Cortex of kidney (tissue), 1 donor: ENCODE measurements at places on chromosomes 1 and 21.

DNA sequence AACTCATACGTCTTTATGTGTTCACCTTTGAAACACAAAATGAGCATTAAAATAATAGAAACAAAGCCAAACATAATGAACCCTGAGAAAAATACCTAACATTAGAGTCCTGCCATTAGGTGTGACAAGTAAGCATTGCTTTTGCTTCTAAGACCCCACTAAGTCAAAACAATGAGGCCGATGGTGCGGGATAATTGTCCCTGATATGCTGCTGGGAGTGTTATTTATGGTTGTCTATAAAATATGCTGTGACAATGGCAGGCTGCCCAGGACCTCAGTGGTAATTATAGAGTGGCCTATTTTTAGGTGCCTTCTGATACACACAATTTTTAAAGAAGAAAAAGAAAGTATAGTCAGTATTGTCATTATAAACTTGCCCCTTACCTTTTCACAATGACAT is 1423.1 kb downstream of the AMY1C start:
- DNase-seq, result no peak

DNA sequence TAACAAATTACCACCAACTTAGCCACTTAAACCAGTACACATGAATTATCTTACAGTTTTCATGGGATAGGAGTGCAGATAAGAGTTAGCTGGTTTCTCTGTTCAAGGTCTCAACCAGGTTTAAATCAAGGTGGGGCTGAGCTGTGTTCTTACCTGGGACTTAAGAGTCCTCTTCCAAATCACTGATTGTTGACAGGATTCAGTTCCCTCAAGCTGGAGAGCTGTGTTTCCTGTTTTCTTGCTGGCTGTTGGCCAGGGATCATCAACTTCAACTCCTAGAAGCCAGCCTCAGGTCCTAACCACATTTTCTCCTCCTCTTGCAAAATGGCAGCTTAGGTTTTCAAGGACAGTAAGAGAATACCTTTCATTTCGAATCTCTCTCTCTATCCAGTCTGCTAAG is 123.8 kb upstream of the CHRM3 start:
- no peak for DNase-seq

DNA sequence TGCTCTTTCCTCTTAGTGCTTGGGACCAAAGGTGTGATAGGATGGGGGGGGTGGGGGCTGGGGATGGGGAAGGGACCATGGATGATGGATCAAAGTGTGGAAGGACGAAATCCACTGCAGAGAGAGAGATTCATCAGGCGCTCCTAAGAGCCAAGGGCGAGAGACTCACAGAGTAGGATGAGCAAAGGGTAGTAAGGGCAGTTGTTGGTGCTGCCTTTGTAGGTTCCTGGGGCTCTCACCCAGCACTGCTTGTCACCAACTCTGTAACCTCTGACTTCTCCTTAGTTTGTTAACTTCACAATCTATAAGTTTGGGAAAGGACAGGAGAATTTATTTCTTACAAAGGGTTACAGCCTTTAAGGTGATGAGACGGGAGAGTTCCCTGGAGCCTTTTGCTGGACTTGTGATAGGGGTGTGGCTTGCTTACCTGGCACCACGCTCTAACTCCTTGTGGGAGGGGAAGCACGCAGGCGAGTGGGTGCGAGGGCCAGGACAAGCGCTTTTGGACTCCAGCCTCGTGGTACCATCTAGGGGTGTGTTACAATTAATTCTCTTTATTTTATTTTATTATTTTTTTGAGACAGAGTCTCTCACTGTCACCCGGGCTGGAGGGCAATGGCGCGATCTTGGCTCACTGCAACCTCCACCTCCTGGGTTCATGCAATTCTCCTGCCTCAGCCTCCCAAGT is 1.6 kb upstream of the PDXK start:
- DNase-seq, result no peak

DNA sequence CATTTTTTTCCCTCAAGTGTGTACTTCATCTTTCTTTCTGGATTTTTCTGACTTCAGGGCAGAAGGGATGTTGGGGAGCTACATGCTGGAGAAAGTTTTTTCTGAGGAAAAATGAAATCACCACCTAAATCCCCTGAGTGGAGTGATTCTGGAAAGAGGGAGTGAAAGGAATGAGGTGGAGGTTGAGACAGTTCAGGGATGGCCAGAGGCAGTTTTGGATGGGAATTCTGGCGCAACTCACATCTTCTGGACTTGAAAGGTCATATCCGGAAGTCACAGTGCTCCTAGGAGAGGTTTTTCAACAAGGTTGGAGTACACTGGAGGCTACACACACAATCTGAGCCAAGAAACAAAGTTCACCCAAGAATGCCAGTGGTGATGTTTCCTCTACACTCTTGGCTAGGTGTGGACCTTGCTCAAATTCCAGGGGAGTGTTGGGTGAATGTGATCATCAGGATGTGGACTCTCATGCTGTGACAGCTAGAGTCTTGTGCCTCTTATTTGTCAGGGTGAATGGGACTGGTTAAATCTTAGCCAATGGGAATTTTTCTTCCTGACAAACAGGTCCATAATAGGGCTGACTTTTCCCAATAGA is 161.5 kb downstream of the HLX start:
- no peak for DNase-seq

GRCh38 chr21:41750532-41751151 is 16.2 kb downstream of the RIPK4 start:
- no peak for DNase-seq

- no peak for DNase-seq
Measured at GRCh38 chr1:192878249-192878648, 69.4 kb downstream of the RGS2 start.

GRCh38 chr1:9852410-9853248 is 28.9 kb upstream of the CLSTN1 start:
- DNase-seq, result no peak

GRCh38 chr1:159832309-159832708 is 5.6 kb downstream of the SLAMF8 start:
- no peak for DNase-seq

DNA sequence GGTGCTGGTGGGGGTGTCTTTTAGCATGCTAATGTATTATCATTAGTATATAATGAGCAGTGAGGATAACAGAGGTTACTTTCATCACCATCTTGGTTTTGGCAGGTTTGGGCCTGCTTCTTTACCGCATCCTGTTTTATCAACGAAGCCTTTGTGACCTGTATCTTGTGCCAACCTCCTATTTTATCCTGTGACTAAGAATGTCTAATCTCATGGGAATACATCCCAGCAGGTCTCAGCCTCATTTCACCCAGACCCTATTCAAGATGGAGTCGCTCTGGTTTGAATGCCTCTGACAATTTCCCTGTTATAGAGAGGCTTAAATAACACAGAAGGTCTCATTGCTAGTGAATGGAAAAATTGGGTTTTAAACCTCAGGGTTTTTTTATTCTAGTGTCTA is 300.8 kb upstream of the PROX1 start:
- no peak for DNase-seq
